ENCODE measurements at places on chromosomes 12 and 14. TPM values are rescaled to one million over a fixed set of nuclear protein-coding genes. Genes with fewer than 3 reads are reported as not detected.

DNA sequence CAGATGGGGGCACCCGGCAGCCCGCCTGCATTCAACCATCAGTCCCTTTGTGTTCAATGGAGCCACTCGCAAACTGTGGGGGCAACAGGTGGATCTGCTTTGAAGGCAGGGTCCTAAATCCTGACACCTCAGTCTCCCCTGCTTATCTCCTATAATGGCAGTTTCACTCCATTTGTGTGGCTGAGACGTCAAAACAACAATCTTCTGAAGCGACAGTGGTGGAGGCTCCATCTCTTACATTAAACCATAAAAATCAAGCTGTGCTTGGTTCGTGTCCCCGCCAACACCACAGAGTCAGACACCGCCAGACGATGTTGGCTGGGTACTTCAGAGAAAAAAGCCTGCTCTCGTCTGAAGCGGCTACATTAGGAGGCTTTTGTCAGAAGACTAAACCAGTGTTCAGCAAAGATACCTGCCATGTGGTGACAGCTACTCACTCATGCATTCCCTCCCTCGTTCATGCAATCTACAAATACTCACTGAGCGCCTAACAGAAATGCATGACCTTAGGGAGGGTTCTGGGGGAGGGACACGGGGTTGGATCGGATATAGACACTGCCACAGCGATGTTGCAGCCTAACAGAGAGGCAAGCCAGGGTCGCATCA, 253.9 kb downstream of the FOXN3 start:
- DNase-seq = no peak

- no peak for DNase-seq
These were observed 18.8 kb downstream of the PRKAB1 start for GRCh38 chr12:119686776-119687175.

- DNase-seq = no peak
These were observed 117.0 kb upstream of the RPH3A start for GRCh38 chr12:112674539-112674938.

DNA sequence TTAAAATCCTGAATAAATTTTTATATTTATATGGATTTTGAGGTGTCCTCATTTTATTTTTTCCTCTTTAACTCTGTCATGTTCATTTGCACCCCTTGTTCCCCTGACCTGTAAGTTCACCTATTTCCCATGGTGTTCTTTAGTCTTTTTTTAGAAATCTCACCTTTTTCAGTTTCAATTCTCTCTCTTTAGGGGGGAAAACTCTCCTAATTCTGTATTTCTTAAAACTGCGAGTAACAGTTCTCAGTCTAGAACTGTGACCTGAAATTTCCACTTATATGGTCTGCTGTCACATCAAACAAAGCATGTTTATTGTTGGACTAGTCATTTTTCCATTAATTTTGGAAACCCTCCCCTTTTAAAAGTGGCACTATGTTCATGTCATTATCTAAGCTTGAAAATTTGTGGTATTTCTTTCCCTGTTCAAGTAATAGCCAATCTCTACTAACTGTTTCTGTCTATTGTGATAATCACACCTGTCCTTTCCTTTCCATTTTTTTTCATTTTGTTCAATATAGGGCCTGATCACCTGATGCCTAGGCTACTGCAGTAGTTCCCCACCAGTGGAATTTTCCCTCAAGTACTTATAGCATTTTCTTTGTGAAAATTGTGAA, 14.0 kb upstream of the FBXO33 start:
- DNase-seq = no peak

- no peak for DNase-seq
These were observed 5.0 kb downstream of the CCND2 start for GRCh38 chr12:4278329-4279197.

LRRIQ1 gene
- polyA plus RNA-seq = 39.9 TPM

HNF1A gene
- polyA plus RNA-seq = 18.3 TPM

SLC2A14 gene
- 0.46 TPM for polyA plus RNA-seq

IL26 gene
- not detected for polyA plus RNA-seq

KRT2 gene
- polyA plus RNA-seq = not detected
